ENCODE measurements at places on chromosomes 2 and 18.

GRCh38 chr18:57150081-57150480 is 3.2 kb downstream of the BOD1L2 start:
- DNase-seq: no peak

DNA sequence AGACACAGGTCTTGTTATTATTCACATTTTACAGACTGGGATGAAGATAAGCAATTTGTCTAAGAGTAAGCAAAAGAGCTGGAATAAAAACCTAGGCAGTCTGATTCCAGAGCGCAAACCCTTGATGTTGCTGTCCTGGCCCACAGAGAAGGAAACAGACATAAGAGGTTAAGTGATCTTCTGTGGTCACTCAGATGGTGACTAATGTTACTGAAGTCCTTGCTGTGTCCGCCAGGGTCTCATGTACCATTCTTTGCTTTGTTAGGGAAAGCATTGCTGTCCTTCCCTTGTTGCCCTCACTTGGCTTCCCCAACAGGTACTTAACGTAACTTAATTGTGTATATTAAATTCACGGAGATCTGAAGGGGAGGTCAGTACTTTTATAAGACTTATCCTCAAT is 14.9 kb upstream of the FAP start:
- DNase-seq: no peak

DNA sequence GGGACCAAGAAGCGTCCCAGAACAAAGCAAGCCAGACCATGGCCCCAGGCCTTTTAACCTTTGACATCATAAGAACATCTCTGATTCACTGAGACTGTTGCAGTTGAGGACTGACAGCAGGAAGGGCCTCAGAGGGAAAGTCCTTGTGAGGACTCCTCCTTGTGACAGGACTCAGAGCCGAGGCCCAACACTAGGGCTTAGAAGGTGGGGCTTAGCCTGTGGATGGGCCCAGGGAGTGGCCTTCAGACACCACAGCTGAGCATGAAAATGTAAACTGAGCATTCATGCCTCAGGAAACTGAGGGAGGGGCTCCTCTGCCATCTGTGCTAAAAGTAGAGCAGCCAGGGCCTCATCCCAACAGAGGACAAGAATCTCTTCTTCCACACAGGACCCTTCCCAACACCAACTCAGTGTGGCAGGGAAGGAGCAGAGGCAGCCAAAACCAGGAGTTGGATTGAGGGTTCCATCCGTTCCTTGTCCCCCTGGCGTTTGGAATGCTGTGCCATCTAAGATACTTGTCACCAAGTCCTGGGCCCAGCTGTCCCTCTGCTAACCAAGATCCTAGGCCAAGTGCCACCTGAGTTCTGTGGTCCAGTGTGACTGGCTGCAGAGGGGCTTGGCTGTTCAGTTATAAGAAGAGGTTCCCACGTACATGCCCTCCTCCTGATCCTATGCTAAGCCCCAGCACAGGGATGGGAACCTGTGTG is 37.5 kb upstream of the CAB39 start:
- no peak for DNase-seq

DNA sequence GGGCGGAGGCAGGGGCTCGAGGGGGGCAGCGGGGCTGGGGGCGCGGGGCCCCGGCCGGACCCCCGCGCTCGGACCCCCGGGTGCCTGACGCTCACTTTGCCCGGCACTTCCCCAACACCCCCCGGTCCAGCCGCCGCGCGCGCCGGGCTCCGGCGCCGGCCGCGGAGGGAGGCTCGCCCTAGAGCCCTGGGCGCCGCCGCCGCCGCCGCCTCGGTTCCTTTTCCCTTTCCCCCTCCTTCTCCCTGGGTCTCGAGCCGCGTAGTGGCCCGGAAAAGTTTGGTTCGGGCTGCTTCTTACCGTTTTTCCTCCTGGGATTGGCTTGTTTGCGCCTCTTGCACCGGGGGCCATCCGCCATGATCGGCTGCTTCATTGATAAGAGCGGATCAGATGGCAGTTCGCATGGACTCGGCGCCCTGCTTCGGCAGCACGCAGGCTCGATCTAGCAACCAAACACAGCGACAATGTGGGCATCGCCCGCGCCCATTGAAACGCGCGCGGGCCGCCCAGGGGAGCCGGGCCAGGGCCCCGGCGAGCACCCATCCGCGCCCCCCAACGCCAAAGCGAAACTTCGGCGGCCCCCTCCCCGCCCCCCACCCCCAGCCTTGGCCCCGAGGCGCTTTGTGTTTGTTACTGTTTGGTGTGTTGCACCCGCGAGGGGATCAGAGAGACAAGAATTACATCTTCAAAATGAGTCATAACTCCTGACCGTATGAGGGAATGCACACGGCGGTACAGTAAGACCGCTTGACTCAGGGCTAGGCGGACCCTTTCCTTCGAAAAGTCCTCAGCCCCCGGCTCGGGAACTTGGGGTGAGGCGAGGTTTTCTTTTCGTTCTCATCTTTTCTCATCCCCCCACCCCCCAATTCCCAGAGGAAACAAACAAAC is 2.7 kb downstream of the ZEB2 start:
- DNase-seq: no peak

DNA sequence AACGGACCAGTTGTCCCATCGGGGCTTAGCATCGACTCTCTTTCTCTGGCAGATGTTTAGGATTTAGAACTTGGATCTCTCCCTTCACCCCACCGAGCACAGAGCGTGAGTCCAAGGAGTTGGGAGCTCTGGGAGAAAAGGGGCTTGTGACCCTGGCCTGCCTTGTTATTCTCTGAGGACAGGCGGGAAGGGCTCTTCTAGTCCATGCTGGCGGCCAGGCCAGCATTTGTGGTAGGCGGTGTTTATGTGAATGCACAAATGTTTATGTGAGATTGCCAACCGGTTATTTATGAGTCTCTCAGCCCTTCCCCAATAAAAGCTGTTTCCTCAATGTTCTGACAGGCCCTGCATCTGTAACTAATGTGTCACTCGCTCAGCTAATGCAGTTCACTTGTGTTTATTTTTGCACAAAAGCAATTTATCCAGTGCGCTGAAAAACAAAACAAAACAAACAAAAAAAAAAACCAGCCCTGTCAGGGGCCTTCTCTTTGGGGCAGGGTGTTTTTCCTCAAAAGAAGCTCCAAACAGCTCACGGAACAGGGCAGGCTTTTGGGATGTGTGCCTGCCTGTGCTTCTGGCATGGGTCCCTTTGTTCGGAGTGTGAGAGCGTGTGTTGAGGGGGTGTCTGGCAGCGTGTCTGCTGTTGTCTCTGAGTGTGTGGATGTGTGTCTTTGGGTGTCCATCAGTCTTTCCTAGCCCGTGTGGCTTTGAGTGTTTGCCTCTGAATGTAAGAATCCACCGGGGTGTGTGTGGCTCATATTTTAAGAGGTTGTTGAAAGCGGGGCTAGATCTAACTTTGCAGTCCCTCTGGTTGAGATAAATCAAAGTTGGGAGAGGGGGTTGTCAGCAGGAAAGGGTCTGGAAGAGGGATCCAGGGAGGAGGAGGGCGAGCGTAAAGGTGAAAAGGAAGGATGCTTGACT is 52.8 kb upstream of the HAAO start:
- no peak for DNase-seq

GRCh38 chr2:28449126-28449487 is 46.8 kb upstream of the PLB1 start:
- no peak for DNase-seq
